ENCODE measurements at places on chromosomes 3 and 15.

DNA sequence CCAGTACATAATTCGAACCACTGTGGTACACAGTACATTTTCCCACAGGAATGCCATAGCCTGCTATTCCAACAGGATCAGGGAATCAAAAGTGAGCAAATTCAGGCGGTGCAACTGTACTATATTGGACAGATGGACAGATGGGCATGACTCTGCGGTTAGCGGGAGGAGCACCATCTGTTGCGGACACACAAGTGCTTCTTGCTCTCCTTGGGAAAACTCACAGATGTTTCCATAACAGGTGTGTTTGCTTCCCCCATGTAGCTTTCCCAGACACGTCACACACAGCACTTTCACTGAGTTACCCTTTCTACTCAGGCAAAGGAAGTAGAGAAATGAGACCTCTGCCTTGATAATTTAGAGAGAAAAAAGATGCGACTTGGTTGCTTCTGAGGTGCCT lies 325.1 kb upstream of the THBS1 start:
- no peaks in the 10 kb centered on the region for H3K4me1 ChIP-seq
- H3K27me3 ChIP-seq = no peaks in the 10 kb centered on the region
- no peak overlapping the region for H3K4me3 ChIP-seq
- H3K27ac ChIP-seq = no peak overlapping the region

- H3K4me3 ChIP-seq = no peak overlapping the region
- no peak overlapping the region for H3K27ac ChIP-seq
- H3K27me3 ChIP-seq = peaks cover 30% of the 10 kb centered on the region
- H3K36me3 ChIP-seq = no peaks in the 10 kb centered on the region
- H3K4me1 ChIP-seq = peaks cover 12% of the 10 kb centered on the region
These were observed 4.4 kb downstream of the LAMP3 start for GRCh38 chr3:183158113-183158512.

DNA sequence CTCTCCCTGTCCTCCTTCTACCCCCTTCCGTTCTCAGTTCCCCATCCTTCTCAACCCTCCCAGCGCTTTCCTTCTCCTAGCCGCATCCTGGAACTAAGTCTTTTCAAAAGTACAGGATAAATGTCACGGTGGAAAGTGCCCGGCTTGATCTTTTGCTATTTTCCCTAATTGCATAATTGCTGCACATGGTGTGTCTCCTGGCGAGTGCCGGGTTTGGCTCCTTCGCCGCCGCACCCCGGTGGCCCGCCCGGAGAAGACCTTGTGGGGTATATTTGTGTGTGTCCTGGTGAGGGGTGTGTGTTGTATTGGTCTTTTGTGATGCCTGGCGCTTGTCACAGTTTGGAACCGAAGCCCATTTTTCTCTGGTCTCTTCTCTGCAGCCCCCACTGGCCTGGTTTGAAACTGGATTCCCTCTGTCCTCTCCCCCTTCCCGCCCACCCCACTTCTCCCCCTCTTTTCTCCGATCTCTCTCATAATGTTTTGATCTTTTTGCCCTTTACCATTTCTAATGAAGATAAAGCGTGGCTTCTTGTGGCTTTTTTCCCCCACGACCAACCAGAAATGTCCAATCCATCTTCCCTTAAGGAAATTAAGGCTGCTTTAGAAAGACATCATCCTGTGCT lies 692 bp downstream of the UBE2E2 start:
- peak overlapping the region; percentile 96 for H3K27ac ChIP-seq
- peaks cover 26% of the 10 kb centered on the region for H3K27me3 ChIP-seq
- no peaks in the 10 kb centered on the region for H3K36me3 ChIP-seq
- peak; percentile 31 for DNase-seq
- H3K4me3 ChIP-seq = peak overlapping the region; percentile 91

DNA sequence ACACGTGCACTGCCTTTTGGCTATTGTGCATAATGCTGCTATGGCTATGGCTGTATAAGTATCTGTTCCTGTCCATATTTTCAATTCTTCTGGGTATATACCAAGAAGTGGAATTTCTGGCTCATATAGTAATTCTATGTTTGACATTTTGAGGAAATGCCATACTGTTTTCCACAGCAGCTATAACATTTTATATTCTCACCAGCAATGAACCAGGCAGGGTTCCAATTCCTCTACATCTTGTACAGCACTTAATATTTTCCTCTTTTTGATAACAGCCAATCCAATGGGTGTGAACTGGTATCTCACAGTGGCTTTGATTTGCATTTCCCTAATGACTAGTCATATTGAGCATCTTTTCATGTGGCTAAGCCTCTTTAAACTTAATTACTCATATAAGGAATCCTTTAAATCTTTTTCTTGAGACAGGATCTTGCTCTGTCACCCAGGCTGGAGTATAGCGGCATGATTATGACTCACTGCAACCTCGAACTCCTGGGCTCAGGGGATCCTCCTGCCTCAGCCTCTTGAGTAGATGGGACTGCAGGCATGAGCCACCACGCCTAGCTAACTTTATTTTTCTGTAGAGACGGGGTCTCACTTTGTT lies 38.1 kb upstream of the IGDCC4 start:
- H3K4me3 ChIP-seq = no peak overlapping the region
- H3K36me3 ChIP-seq = peaks cover 33% of the 10 kb centered on the region
- no peak overlapping the region for H3K27ac ChIP-seq
- no peaks in the 10 kb centered on the region for H3K4me1 ChIP-seq
- no peaks in the 10 kb centered on the region for H3K27me3 ChIP-seq

GRCh38 chr3:121835465-121835801 lies 424 bp downstream of the EAF2 start:
- H3K4me3 ChIP-seq = peak overlapping the region; percentile 95
- H3K36me3 ChIP-seq = peaks cover 8% of the 10 kb centered on the region
- H3K27ac ChIP-seq = 0 out of 2 replicates have a peak overlapping the region, but pooled peaks have one; percentile 91
- DNase-seq = no peak
- peaks cover 19% of the 10 kb centered on the region for H3K4me1 ChIP-seq
- peaks cover 19% of the 10 kb centered on the region for H3K27me3 ChIP-seq

DNA sequence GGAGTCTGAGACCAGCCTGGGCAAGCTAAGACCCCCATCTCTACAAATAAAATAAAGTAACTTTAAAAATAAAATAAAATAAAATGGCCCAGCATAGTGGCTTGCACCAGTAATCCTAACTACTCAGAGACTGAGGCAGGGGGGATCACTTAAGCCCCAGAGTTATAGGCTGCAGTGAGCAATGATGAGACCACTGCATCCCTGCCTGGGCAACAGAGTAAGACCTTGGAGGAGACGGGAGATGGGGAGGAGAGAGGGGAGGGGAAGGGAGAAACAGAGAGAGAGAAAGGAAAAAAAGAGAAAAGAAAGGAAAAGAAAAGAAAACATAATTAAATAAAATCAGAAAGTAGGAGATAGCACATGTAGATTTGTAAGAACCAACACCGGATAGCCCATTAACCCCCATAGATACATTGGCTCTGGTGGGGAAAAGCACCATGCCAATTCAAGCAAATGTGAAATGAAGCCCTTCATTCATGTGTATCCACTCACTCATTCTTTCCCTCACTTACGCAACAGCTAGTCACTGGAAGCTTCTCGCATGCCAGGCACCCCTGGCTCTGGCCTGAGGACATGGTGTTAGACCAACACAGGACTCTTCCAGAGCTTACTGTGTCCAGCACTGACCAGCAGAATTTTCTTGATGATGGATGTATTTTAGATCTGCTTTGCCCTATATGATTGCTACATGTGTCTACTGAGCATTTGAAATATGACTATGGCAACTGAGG lies 183.2 kb downstream of the MAGI1 start:
- H3K4me3 ChIP-seq = no peak overlapping the region
- peaks cover 28% of the 10 kb centered on the region for H3K4me1 ChIP-seq
- no peak for DNase-seq
- no peaks in the 10 kb centered on the region for H3K27me3 ChIP-seq
- H3K36me3 ChIP-seq = no peaks in the 10 kb centered on the region

All from WTC11 (cell line).